NCI-H1930 (cell line): ENCODE measurements at places on chromosomes 7 and 10.

- DNase-seq, result no peak
Observed at GRCh38 chr7:83301416-83301815, 138.7 kb upstream of the PCLO start.

GRCh38 chr10:76583711-76584161 is 1053.9 kb downstream of the KCNMA1 start:
- DNase-seq, result no peak

- DNase-seq, result no peak
Observed at GRCh38 chr10:108749042-108749441, 1174.3 kb downstream of the XPNPEP1 start.

DNA sequence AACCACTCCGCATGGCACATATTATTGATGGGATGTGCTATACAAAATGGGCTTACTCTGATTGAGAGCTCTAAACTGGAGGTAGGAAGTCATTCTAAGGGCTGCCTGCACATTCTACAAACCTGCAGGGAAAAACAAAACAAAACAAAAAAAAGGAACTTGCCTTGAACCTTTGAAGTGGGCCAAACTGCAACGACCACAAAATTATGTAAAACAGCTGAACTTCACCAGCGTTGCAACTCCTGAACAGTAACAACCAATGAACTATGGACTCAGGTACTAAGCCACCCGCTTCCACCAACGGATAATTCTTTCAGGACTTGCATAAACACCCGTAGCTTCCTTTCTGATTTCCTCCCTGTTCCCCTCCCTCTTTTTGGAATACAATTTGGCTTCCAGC is 80.4 kb downstream of the ZNF248 start:
- DNase-seq, result no peak

DNA sequence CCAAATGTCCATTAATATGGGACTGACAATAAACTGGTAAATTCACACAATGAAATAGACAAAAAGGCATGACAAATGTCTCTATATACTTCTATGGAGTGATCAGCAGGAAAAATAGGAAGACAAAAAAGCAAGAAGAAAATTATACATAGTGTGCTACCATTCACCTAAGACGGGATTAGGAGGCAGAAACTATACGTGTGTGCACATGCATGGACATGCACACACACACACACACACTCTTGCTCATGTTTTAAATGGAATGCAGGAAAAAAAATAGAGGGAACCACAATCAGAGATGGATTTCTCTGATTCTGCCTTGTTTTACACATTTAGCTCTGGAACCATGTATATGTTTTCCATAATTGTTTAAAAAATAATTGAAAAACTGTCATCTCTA is 119.0 kb downstream of the ZFAND4 start:
- DNase-seq, result no peak

DNA sequence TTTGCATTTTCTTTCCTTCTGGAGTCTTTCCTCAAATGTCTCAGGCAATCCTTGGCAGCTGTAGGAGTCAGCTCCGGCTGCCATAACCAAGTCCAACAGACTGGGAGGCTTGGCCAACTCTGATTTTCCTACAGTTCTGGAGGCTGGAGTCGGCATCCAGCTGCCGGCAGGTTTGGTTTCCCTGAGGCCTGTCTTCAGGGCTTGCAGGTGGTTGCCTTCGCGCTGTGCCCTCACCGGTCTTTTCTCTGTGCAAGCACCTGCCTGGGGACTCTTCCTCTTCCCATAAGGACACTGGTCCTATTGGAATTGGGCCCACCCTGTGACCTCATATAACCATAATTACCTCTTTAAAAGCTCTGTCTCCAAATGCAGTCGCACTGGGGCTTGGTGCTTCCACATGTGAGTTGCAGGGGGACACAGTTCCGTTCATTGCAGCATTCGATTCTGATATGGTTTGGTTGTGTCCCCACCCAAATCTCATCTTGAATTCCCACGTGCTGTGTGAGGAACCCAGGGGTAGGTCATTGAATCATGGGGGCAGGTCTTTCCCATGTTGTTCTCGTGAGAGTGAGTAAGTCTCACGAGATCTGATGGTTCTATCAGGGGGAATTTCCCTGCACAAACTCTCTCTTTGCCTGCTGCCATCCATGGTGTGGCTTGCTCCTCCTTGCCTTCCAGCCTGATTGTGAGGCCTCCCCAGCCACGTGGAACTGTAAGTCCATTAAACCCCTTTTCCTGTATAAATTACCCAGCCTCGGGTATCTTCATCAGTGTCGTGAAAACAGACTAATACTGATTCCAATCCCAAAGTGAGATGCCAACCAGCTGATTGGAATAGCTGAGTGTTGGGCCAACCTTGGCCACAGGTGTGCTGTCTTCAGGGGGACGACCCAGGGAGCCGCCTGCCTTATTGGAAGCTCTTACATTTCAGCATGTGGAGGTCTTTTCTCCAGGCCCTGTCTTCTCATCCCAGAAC is 7.9 kb downstream of the GALNTL5 start:
- DNase-seq, result no peak

DNA sequence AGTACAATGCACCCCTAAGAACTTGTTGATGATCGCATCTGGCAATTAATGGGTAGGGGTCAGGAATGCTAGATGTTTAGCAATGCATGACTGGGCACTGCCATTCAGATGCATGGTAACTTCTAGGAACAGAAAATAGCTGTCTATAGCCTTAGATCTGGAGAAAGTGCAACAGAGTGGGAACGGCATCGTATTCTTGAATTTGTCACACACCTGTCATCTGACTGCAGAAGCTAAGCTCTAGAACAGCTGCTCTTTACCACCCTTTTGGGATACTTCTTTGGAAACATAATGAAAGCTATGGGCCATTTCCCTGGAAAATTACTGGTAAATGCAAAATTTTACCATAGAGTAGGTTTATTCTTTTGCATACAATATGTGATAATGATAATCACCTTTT is 118.1 kb downstream of the SLC25A13 start:
- DNase-seq, result no peak

DNA sequence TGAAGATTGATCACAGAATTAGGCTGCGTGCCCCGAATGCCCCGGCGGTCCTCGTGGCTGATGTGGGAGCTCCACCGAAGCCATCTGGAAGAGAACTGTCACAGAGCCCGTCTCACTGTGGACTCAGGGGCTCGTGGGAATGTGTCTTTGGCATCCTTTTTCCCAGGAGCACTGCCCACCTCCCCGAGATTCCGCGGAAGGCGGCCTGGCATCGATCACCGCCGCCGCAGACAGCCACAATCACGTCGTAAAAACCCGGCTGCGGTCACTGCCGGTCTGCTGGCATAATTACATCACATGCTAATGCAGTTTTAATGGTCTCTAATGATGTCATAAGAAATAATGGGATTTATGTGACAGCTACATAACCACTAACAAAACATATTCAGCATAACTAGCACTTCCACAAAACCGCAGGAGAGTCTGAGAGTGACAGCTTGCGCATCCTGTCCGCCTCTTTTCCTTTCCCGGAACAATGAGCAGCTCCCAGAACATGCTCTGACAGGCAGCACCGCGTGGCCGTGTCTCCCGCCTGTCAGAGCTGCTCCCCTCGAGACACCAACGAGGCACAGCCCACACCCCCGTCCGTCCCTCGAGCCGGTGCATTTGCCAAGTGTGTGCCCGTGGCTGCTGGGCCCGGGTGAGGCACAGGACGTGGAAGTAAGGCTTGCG is 490.0 kb downstream of the PTPRN2 start:
- DNase-seq, result no peak

DNA sequence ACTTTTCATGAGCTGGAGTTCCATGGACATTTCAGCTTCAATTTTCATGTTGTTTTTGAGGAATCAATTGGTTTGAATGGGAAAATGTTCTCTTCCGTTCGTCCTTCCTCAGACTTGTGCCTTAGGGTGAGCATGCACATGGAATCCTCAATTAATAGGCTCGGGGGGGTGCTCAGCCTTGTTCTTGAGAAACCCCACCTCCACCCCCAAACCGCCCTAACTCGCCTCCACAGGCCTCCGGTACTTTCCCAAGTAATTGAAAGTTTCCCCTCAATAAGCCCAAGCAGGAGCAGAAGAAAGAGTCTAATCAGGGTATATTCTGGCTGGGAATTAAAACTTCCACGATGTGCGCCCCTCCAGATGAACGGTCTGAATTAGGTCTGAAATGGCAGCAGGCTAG is 945.2 kb downstream of the GRID1 start:
- DNase-seq, result no peak

DNA sequence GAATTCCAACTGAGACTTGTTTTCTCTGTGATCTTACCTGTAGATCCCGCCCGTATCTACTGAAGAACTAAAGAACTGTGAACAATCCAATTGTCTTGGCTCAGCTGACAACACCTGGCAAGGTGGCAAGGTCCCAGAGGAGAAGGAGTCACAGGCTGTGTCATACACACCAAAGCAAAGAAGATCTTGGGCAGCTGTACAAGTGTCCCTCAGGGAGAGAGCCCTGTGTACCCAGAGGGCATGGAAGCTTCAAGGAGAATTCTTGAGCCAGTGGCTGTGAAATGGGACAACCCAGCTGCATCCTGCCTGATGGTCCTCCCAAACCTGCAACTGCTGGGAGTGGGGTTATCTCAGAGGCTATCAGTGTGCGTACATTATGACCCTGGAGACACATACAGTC is 46.7 kb upstream of the TECTB start:
- no peak for DNase-seq

GRCh38 chr10:29150010-29150409 is 138.9 kb upstream of the LYZL1 start:
- no peak for DNase-seq

GRCh38 chr7:141463986-141464385 is 87.2 kb upstream of the AGK start:
- DNase-seq, result no peak

- no peak for DNase-seq
Observed at GRCh38 chr10:110802551-110803238, 69.0 kb upstream of the PDCD4 start.

DNA sequence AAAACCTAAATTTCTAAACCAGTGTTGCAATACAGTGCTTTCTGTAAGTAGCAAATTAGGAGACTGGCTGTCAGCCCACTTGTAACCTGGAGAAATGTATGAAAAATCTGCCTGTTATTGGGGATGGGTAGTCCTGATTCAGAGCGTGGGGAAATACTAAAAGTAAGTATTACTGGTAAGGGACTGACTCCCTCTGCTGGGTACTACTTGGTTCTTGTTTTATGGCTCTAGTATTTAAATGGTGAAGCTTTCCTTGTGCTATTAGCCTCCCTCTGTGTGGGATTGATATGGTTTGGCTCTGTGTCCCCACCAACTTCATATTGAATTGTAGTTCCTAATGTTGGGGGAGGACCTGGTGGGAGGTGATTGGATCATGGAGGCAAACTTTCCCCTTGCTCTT is 886.1 kb downstream of the SORCS1 start:
- no peak for DNase-seq

GRCh38 chr10:52654201-52654600 is 118.4 kb downstream of the MBL2 start:
- no peak for DNase-seq

DNA sequence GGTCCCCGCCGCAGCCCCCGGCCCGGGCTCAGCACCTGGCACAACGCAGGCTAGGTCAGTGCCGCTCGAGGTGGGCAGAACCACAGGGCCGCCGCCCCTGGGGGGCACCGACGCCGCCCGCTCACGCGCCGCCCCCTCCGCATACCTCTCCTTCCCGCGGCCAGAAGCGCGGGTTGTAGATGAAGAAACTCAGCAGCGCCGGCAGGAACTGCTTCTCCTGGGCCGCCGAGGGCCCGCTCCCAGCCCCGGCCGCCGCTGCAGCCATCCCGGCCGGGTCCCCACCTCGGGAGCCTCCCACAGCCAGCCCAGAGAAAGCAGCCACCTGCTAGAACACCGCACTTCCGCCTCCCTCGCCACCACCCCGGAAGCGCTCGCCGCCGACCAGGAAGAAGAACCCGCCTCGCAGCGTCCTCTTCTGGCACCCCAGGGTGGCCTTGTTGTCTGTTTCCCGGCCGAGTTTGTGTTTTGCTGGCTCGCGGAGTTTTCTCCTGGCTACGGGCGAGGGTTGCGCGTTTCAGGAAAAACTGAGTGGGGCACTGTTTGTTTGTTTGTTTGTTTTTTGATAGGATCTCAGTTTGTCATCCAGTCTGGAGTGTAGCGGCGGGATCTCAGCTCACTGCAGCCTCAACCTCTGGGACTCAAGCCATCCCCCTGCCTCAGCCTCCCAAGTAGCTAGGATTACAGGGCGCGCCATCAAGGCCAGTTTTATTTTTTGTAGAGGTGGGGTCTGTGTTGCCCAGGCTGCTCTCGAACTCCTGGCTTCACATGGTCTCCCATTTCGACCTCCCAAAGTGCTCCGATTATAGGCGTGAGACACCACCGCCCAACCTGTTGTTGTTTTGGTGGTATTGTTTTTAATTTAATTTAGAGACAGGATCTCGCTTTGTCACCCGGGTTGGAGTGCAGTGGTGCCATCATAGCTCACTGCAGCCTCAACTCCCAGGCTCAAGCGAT is 17.7 kb downstream of the OCM2 start:
- peak; percentile 77 for DNase-seq
